NCI-H1930 (cell line): ENCODE measurements at places on chromosomes 6 and 20.

- DNase-seq = no peak
These were observed 53.7 kb downstream of the HNF4A start for GRCh38 chr20:44409132-44409600.

DNA sequence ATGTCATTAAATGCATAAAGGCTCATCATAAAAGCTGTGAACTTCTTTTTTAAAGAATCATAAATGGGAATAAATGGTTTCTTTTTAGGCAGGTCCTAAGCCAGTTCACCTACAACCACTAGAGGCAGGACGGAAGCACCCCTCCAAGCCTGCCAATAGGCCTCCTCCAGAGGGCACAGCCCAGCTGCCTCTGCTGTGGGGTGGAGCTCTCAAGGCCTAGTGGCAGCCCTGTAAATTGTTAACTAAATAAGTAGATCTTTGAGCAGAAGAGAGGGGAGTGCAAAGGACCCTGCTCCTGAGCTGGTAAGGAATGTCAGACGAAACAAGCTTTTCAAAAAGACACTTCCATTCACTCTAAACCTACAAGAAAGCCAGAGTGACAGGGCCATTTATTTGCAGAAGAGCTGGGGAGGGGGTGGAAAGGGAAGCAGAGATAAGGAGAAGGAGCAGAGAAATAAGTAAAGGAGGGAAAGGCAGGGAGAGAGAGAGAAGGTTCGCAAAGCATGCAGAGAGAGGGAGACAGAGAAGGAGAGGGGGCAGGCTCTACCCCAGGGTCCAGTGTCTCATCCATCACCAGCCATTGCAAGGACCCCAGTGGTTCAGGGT is 18.0 kb upstream of the MAFB start:
- DNase-seq = no peak

GRCh38 chr6:73560182-73560732 is 39.4 kb upstream of the EEF1A1 start:
- DNase-seq = no peak

DNA sequence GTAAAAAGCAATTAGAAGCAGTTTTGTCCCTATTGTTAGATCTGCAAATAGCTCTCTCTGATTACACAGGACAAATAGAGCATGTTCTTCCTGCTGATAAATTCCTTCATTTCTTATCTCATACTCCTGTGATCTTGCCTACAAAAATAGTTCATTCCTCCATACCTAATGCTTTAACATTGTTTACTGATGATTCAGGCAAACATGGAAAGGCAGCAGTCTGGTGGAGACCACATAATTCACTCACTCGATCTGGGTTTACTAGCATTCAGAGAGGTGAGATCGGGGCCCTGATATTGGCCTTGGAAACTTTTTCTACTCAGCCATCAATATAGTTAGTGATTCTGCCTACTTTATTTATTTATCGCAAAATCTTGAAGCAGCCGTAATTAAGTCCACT is 20.2 kb downstream of the HLA-DPA1 start:
- no peak for DNase-seq

DNA sequence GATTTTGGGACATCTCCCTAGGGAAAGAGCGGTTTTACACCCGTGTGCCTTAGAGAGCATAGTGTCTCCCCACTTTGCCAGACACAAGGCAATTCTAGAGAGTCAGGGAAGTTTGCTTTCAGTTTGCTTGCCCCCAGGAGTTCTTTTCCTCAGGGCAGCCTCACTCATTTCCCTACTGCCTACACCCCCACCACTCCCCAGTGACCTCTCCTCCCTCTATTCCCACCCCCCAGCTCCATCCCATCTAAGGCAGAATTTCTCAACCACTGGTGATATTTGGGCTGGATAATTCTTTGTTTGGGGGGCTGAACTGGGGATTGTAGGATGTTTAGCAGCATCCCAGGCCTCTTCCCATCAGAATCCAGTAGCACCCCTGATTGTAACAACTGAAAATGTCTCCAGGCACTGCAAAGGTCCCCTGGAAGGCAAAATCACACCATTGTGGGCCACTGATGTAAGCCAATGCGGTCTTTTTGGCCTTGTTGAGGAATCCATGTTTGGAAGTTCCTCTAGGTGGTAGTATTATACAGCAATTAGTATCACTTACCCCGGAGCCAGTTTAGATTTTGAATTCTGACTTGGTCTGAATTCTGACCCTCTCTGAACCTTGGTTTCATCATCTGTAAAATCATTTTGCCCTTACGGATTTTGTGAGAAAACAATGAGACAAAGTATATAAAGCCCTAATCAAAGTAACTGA is 1.3 kb downstream of the EPPIN start:
- no peak for DNase-seq

DNA sequence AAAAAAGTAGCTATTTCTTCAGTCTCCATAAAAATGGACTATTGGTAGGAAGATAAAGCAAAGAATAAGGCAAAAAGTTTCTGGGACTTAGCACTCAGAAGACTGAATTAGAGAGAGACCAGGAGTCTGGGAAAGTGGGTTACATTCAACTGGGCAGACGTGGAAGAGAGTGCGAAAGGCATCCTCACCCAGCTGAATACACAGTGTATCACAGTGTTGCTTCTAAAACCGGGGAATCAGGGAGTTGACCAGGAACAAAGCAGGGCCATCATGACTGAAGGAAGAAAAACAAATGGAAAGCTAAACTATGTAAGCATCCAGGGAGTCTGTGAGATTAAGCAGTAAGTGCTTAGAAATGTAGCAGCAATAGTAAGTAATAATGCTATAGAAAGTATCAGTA is 452.9 kb upstream of the MAN1A1 start:
- no peak for DNase-seq

GRCh38 chr6:170597278-170597677 is 12.8 kb upstream of the PDCD2 start:
- no peak for DNase-seq

- DNase-seq = no peak
These were observed 64.4 kb downstream of the UBE2V1 start for GRCh38 chr20:50048420-50049166.

GRCh38 chr20:51959066-51959542 is 156.8 kb upstream of the SALL4 start:
- no peak for DNase-seq
